ENCODE measurements at places on chromosomes 5 and 9.

DNA sequence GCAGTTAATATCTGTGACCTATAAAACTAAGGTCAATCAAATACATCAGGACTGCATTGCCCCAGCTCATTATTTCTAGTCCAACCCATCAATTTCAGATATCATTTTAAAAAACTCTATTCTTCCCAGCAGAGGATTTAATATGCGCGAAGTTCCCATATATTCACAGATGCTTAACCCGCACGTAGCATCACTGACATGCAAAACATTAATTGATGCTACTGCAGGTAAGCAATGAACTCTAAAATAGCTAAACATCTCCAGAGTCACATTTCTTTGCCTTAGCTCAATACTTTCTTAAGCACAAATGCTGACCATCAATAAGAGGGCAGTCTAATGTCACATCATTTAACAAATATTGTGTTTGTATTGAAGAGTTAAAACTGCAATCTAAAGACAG is 586.6 kb upstream of the CDH18 start:
- DNase-seq = no peak

DNA sequence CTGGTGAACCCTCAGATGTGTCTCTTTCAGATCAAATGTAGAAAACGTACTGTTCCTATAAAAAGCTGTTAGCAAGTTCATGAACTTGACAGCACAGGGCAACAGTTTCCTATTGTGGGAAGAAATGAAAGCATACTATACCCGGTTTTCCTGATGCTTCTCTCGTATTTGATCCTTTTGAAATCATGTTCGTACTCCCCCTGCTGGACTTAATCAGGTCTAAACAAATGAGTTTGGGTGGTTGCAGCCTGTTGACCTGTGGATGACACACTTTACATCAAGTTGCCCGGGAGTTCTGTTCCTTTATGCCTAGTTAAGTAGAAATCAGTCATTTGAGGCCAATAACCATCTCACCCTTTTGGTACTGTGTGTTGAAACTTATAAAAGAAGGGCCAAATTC is 1992.3 kb downstream of the MAT2B start:
- no peak for DNase-seq

DNA sequence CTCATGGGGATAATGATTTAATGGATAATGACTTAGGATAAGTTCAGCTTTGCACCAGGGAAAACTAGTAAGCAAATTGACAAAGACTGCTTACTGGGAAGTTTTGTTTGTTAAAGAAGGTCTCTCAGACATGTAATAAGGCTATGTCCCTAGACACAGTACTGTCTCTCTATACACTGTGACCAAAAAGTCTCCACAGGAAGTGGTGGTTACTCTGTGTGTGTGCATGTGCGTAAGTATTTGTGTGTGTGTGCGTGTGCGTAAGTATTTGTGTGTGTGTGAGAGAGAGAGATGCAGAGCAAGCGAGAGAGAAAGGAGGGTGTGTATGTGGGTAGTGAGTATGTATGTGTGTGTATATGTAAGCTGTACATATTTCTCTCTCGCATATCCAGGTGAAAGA is 229.6 kb downstream of the GLIS3 start:
- no peak for DNase-seq

DNA sequence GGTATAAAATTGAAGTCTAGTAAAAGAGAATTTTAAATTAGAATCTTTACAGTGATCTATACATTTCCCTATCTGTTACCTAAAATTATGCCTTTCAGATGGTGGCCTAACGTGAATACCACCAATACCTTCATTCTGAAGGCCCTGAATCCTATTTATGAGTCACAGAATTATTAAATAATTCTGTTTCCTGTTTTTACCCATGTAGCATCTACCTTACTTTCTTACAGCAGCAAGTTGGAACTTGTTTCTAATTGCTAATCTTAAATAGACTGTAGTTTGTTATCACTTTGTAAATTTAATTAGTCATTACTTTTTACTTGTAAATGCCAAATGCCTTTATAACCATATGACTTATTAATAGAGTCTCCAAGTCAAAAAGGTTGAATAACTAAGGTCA is 135.0 kb downstream of the PDE4D start:
- no peak for DNase-seq

DNA sequence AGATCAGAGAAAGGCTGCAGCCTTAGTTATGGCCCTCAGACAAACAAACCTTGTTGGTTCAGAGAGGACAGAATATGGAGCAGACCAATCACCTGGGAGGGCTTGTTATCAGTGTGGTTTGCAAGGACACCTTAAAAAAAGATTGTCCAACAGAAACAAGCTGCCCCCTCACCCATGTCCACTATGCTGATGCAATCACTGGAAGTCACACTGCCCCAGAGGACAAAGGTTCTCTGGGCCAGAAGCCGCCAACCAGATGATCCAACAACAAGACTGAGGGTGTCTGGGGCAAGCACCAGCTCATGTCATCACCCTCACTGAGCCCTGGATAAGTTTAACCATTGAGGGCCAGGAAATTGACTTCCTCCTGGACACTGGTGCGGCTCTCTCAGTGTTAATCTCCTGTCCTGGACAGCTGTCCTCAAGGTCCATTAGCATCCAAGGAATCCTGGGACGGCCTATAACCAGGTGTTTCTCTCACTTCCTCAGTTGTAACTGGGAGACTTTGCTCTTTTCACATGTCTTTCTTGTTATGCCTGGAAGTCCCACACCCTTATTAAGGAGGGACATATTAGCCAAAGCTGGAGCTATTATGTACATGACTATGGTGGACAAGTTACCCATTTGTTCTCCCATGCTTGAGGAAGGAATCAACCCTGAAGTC is 36.9 kb upstream of the TBCA start:
- no peak for DNase-seq

All from stimulated activated CD8-positive, alpha-beta memory T cell treated with anti-CD3 and anti-CD28 coated beads, Interleukin-4, amount 100 ng/mL, for 1 hour (primary cell).